Activated CD4-positive, CD25-positive, alpha-beta regulatory T cell (primary cell): ENCODE measurements at places on chromosomes 1 and 21.

DNA sequence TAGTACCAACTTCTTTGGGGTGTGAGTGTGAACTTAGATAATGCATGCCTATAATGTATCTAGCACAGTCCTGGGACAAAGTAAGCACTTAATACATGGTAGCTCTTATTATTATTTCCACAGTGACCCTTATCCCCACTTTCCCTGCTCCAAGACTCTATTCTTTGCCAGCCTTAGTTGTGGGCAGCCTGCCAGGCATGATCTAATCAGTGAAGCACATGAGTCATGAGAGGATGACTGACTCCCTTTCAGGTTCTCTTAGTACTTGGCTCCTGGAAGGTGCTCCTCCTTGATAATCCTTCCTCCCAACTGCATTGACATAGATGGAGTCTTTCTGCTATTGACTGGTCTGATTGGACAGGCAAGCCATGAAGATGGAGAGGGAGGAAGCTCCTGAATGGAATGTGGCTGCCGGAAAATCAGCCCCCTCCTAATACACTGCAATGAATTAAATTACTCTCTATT lies 17.4 kb upstream of the GNG12 start:
- no peak for DNase-seq

DNA sequence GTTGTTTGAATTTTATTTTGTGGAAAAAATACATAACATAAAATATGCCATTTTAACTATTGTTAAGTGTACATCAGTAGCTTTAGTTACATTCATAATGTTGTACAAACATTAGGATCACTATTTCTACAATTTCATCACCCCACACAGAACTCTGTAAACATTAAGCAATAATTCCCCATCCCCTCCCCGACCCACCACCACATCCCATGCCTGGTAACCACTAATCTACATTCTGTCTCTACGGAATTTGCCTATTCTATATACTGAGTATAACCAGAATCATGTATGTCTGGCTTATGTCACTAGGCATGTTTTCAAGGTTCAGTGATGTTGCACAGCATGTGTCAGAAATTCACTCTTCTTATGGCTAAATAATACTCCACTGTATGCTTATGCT lies 47.7 kb downstream of the CDC42BPA start:
- no peak for DNase-seq

- no peak for DNase-seq
Measured at GRCh38 chr1:35640380-35641232, 720 bp downstream of the PSMB2 start.

DNA sequence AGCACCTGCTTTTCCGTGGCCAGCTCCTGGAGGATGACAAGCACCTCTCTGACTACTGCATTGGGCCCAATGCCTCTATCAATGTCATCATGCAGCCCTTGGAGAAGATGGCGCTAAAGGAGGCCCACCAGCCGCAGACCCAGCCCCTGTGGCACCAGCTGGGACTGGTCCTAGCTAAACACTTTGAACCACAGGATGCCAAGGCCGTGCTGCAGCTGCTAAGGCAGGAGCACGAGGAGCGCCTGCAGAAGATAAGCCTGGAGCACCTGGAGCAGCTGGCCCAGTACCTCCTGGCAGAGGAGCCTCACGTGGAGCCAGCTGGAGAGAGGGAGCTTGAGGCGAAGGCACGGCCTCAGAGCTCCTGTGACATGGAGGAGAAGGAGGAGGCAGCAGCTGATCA lies 413 bp downstream of the UBL4B start:
- DNase-seq, result no peak

DNA sequence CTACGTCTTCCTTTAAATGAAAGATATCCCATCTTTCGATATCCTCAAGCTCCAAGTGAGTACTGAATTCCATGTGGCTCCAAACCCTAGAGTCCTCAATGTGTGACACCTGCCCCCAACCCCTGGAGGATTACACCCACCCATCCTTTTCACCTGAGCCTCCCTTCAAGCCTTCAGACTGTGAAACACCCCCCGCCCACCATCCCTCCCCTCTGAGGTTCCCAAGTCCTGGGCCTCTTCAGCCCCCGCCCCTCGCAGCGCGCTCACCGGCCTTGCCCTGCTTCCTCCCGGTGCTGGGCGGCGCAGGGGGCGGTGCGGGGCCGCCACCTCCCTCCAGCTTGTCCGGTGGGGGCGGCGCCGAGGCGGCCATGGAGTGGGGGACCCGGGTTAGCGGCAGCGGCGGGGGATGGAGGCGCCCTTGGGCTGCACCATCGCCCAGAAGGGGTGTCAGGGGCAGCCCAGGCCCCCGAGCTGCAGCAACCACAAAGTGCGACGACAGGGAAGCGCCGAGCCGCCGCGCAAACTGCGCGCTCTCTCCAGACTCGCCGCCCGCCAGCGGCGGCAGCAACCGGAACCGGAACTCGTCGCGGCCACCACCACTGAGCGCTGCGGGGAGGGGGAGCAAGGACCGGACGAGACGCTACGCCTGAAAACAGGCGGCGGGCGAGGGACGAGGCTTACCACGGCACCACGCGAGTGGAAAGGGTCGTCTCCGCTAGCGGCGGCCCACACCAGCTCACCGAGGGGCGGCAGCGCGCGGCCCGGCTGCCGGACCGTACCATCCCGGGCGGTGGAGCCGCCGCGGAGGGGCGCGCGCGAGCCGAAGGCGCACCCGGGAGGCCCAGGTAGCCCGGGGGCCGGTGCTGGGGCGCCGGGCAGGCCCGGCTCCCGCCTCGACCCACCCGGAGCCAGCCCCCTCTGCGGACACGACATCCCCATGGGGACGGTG lies at the start of gene PYGO2:
TSS of gene PYGO2 (minus strand) at position 576 of the 949 bp plus-strand sequence. CDS start at position 370, 206 bp downstream.
- peak; percentile 69 for DNase-seq

DNA sequence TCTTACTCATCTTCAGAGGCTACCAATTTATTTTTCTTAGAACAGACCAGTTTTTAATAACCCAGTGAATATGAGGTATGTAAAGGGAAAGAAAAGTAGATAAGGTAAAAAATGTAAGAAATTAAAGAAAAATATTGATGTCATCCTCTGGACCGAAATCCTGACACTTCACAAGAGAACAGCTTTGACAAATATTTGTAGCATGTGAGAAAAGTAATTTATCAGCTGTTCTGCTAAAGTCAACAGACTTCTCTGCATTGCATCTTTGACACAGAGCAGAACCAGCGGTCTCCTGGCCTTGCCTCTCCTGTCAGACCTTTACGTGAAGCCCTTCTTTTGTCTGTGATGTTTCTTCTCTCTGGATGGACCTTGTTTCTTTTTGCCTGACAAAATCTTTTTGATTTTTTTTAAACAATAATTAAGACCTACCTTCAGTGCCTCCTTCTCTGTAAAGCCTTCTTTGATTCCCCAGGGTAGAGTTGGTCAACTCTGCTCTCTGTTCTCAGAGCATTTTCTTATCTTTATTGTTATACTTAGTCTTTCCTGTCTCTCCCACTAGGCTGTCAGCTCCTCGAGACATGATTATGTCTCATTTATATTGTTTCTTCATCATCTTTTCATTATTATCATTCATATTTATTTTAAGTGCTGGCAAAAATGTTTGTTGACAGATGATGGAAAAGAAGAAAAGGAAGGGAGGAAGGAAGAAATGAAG lies 35.4 kb downstream of the RGS4 start:
- DNase-seq, result no peak

DNA sequence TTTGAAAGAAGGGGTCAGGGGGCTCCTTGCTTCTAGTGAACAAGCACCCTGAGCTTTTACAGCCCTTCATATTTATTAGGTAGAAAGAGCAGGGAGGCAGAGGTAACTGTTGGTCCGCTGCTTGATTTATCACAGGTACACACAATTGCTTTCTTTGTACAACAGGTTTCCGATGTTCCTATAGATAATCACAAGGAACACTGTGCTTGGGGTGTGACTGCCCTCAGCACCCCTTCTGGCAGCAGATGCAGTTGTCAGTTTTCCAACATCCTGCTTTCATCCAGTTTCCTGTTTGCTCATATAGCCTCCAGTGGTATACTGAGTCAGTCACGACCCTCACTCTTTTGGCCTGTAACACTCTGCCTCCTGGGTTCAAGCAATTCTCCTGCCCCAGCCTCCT lies 40.6 kb downstream of the SCP2 start:
- no peak for DNase-seq

- no peak for DNase-seq
Measured at GRCh38 chr21:33938381-33938780, 22.8 kb upstream of the ATP5PO start.

DNA sequence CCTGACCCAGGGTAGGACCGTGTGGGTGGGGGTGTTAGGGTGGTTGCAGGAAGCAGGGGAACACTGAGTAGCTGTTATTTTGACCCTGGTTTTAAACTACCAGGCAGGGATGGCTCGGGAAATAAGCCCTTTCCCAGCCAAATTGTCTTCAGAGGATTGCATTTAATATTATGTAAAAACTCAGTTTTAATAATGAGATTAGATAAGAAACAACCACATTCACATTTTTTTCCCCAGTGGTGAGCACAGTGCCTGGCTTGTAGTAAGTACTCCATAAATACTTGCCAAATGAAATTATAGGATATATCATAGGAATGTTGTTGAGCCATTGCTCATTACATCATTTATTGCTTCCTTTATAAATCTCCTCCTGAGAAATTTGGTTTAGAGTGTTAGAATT lies 3.1 kb upstream of the ACP6 start:
- no peak for DNase-seq

DNA sequence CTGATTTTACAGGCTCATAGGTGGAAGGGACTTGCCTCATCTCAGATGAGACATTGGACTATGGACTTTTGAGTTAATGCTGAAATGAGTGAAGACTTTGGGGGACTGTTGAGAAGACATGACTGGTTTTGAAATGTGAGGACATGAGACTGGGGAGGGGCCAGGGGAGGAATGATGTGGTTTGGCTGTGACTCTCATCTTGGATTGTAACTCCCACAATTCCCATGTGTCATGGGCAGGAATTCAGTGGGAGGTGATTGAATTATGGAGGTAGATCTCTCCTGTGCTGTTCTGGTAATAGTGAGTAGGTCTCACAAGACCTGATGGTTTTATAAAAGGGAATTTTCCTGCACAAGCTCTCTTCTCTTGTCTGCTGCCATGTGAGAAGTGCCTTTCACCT lies 20.8 kb downstream of the SCYL3 start:
- DNase-seq, result no peak

DNA sequence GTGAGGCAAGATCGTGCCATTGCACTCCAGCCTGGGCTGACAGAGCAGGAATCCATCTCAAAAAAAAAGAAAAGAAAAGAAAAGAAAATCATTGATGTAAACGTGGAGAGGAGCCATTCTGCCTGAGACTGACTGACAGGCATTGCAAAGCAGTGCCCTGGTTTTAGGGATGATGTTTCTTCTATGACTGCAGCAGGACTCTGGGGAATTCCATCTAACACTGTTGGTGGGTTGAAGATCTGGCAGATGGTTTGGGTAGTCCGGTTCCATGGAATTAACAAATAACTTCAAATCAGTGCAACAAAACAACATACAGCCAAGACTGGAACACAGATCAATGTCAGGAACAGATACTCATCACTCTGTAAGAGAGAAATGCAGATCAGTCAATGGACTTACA lies 17.8 kb upstream of the LAMC2 start:
- no peak for DNase-seq

- no peak for DNase-seq
Measured at GRCh38 chr1:23019863-23020625, 776 bp downstream of the KDM1A start.

- peak; percentile 52 for DNase-seq
Measured at GRCh38 chr1:244969355-244970235, 105.3 kb upstream of the HNRNPU start.
